IMR-90 (cell line): ENCODE measurements at places on chromosomes 6 and 20. TPM values are rescaled to one million over a fixed set of nuclear protein-coding genes. Genes with fewer than 3 reads are reported as not detected.
A peak's percentile ranks its signal among the peaks of the same experiment; 100 is the strongest.

Gene CBLN4
- not detected in 2 replicates for total RNA-seq

GRCh38 chr20:63782051-63782471 is 42.5 kb downstream of the SLC2A4RG start:
- no peak for DNase-seq

GRCh38 chr6:5840734-5841390 is 165.9 kb downstream of the NRN1 start:
- no peak for DNase-seq

Gene HTR1E
- total RNA-seq: not detected in 2 replicates

DNA sequence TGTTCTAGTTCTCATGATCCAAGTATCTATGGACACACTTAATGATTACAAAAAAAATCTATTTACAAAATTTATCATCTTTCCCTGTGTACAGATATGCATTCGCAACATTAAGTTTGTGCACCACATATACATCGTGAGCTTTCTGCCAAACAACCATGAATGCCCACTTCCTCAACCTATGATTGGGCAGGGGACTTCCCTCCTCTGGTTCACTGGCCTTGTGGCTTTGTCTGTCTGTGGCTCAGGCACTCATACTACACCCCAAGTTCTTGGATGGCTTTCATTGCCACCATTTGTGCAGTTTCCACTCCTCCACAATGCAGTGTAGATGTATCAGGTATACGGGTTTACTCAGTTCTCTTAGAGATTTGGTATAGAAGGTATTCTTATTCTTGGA is 74.9 kb downstream of the HS3ST5 start:
- DNase-seq: no peak

DNA sequence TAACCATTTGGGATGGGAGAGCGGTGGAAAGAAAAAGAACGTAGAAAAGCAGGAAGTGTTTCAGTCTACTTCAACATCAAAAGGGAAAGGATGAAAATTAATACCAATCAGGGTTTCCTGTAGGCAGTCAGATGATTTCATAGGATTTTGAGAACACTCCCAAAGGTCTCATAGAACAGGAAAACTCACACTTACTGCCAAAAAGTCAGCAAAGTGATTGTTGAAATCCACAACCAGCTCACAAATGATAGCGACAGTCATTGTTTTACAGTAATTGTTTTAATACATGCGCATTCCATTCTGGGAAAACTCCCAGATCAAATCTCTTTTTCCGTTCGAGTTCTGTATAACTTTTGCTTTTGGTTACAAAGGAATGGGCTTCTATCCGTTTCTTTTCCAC is 5.3 kb upstream of the CNKSR3 start:
- DNase-seq: no peak

DNA sequence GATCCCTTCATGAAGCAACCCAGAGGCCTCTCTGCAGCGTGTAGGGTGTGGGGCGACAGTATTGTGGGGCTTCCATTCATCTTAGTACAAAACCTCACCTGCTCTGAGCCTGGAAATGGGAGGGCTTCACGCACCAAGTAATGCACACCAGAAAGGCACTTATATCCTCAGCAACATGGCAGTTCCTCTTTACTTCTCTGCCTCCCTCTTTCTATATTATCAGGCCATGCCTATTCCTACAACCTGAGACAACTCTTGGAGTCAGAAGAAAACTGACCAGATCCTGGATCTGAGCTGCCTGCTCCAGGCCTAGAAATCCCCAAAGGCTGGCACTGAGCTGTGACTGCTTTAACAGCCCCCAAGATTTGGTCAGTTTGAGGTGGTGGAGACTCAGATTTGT is 7.6 kb upstream of the ZNF76 start:
- DNase-seq: no peak

GRCh38 chr6:131744432-131745287 is 33.8 kb upstream of the CTAGE9 start:
- DNase-seq: no peak

- peak; percentile 79 for DNase-seq
Measured at GRCh38 chr20:11917663-11918062, at the start of gene BTBD3. Gene BTBD3 (plus strand): TSS chr20:11917893. CDS start chr20:11918276, 383 bp downstream.

- DNase-seq: peak; percentile 56
Measured at GRCh38 chr6:113565306-113565705, 291.8 kb upstream of the MARCKS start.

DNA sequence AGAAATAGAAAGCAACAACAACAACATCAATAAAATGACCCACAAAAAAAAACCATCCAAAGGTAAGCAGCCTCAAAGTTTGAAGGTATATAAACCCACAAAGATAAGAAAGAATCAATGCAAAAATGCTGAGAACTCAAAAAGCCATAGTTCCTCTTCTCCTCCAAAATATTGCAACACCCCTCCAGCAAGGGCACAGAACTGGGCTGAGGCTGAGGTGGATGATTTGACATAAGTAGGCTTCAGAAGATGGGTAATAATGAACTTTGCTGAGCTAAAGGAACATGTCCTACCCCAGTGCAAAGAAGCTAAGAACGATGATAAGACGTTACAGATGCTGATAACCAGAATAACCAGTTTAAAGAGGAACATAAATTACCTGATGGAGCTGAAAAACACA is 188.8 kb upstream of the BTBD3 start:
- DNase-seq: no peak

GRCh38 chr20:48431653-48432493 is 395.9 kb downstream of the PREX1 start:
- DNase-seq: no peak

Gene OTOR
- total RNA-seq: not detected in 2 replicates

GRCh38 chr6:69164564-69165229 is 529.6 kb downstream of the ADGRB3 start:
- no peak for DNase-seq

Gene CST5
- total RNA-seq: not detected in 2 replicates

DNA sequence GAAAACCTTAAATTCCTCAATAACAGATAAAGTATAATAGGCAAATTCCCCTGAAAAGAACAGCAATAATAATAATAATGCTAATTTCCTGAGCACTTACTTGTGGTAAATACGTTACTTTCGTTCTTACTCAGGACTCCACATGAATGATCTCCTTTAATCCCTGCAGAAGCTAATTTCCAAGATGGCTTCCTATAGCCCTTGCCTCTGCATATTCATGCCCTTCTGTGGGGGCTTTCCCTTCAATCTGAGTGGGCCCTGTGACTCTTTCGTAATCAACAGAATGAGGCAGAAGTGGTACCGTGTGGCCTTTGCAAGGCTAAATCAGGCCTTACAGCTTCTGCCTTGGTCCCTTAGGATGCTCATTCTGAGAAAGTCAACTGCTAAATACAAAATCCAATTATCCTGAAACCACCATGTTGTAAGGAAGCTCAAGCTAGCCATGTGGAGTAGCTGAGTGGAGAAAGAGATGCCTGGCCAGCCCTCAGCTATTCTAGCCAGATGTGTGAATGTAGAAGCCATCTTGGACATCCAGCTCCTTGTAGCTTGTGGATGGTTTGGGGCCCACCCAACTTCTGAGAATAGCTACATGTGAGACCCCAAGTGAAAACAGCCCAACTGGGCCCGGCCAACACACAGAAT is 50.5 kb downstream of the MCUR1 start:
- DNase-seq: no peak

Gene FAM209B
- not detected in 2 replicates for total RNA-seq

DNA sequence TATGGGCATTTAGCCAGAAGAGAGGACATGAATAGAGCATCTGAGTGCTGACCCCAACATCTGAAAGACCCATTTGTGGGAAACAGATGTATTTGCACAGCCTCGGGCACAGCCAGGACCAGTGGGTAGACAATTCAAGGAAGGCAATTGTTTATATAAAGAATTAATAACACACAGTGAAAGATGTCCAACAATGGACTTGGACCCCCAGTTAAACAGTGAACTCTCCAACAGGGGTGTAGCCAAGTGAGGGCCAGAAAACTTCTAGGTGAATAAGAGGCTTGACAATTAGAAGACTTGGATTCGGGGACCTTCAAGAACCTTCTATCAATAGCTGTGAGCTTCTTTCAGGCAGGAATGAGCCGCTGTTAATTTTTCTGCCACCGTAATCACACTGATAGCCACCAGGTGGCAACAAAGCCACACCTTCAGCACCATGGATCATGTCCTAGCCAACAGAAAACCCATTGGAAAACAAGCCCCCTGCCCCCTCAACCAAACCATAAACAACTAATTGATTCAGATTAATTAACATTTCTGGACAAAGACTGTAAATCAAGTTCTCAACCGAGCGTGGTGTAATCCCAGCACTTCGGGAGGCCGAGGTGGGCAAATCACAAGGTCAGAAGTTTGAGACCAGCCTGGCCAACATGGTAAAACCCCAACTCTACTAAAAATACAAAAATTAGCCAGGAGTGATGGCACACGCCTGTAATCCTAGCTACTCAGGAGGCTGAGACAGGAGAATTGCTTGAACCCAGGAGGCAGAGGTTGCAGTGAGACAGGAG is 8.8 kb upstream of the SRSF6 start:
- peak; percentile 33 for DNase-seq

DNA sequence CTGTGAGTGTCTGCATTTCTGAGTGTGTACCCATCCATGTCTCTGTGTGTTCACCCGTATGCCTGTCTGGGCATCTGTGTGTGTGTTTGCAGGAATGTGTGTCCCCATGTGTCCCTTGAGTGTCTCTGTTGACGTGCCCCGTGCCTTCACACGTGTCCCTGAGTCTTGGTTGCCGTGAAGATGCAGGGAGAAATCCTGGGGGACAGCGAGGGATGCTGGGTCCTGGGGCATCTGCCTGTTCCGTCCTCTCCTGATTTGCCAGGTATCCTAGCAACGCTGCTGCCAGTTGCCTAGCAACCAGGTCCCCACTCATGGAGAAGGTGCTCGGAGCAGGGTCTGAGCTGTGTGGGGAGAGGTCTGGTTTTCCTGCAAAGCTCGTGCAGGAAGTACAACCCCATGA is 6.0 kb upstream of the LKAAEAR1 start:
- no peak for DNase-seq

Gene GRM1
- not detected in 2 replicates for total RNA-seq

Gene TP53INP2
- 1.1 and 1.3 TPM in 2 replicates for total RNA-seq

- DNase-seq: no peak
Measured at GRCh38 chr6:37123957-37124729, 45.8 kb upstream of the PIM1 start.

Gene DSP
- 20.1 and 23.6 TPM in 2 replicates for total RNA-seq

GRCh38 chr6:82085701-82086100 is 161.8 kb downstream of the IBTK start:
- DNase-seq: no peak

GRCh38 chr6:38640216-38640909 is 634 bp upstream of the BTBD9 start:
- no peak for DNase-seq

Gene GSTA3
- total RNA-seq: not detected in 2 replicates

GRCh38 chr6:6643398-6643797 is 54.9 kb downstream of the LY86 start:
- DNase-seq: no peak

- DNase-seq: no peak
Measured at GRCh38 chr6:121321282-121321681, 13.0 kb downstream of the TBC1D32 start.

DNA sequence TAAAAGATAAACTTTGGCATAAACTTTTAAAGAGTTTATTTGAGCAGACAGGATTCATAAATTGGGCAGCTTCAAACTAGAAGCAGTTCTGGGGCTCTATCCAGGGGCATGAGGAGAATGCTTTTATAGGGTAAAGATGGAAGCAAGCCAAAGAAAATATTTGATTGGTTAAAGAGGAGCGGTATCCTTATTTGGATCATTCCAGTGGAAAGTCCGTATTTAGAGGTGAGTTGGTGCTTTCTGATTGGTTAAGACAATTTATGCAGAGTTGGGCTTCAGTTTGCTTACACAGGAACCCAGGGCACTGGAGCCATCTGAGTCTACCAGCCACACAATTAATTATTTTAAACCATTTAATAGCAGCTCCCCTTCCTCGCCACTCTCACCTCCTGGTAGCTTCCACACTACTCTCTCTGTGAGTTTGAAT is 37.9 kb upstream of the RNF217 start:
- peak; percentile 6 for DNase-seq

DNA sequence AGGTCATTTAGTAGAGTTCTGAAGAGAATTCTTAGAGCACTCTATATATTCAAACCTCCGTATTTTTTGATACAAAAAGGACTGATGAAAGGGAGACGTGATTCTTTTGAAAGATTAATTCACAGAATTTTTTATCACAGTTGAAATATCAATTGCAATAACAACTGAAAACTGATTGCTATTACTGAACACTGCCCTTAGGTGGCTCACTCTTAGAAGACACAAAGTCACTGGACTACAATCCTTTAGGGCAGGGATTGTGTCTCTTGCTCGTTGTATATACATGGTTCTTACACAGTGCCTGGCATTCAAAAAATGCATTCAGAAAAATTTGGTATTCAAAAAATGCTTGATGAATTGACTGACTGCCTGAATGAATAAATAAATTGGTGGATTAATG is 17.1 kb upstream of the CALHM6 start:
- DNase-seq: peak; percentile 51

Gene E2F1
- 10.6 and 10.9 TPM in 2 replicates for total RNA-seq

GRCh38 chr20:53662595-53662994 is 69.0 kb upstream of the ZNF217 start:
- no peak for DNase-seq

DNA sequence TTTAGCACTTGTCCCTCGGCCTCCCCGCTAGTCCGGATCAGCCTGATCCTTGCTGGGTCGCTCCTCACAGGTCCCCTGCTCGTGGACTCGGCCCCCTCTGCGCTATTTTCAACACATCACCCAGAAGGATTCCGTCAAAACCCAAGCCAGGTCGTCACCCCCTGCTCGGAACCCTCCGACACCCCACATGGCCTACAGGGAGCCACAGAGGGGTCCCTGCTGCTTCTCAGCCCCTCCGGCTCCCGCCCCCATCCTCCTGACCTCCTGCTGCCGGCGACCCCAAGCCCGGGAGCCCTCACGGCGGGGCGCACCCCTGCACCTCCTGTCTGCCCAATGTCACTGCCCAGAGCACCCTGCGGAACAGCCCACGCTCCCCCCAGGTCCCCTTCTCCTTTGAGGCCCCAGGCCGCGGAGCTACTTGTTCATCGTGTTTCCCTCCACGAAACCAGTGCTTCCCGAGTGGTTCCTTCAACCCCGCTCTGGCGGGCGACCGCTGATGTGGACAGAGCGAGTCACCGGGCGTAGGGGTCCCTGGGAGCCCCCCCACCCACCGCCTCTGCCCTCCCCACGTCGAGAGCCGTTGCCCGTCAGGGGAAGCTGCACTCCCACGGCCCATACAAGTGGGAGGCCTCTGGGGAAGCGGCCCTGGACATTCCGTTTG is 638 bp upstream of the MYL9 start:
- DNase-seq: no peak

Gene TP53TG5
- not detected in 2 replicates for total RNA-seq

DNA sequence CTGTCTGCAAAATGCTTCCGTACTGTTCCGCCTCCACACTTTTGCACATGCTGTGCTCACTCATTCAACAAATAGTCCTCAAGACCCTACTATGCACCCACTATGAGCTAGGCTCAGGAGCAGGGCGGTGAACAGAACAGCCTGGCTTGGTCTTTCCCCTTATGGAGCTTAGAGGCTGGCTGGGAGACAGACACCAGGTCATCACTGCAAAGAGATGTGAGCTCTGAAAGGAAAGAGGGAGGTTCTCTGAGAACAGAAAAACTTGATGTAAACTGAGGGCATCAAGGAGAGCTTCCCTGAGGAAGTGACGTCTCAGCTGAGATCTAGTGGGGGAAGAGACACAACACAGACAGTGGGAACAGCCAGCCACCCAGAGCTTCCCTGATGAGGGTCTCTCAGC is 31.0 kb upstream of the TGM2 start:
- DNase-seq: no peak
